ENCODE measurements at places on chromosomes 1 and 21.

- DNase-seq, result no peak
Measured at GRCh38 chr1:24058671-24059455, 53.1 kb downstream of the MYOM3 start.

- no peak for DNase-seq
Measured at GRCh38 chr1:24966121-24966723, 36.1 kb upstream of the RUNX3 start.

DNA sequence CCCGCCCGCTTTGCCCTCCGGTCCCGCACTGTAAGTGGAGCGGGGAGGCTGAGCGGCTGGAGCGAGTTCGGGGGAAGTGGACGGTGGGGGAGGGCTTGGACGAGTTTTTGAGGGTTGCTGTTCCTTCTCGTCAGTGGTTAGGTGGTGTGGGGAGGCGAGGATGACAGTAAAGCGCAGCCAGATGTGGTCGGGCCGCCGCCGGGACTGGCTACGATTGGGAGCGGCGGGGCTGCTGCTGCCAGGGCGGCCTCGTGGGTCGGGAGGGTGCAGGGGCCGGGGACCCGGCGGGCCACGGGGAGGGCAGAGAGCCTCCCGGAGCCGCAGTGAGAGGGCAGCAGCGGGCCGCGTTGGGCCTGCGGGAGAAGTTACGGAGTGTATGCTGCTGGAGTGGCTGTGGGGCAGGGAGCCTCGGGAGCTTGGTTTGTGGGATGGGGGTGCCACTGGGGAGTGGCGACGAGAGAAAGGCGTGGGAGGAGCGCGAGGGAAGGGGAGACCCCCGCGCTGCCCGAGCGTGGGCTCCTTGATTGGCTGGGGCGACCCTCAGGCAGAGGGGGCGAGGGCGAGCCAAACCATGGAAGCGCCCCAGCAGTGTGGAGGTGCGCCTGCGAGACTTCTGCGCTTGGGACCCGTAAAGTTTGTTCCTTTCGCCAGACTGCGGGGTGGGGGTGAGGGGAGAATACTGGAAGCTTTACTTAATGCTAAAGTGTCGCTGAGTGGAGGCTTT lies 2.1 kb downstream of the ADGRL2 start:
- DNase-seq, result no peak

DNA sequence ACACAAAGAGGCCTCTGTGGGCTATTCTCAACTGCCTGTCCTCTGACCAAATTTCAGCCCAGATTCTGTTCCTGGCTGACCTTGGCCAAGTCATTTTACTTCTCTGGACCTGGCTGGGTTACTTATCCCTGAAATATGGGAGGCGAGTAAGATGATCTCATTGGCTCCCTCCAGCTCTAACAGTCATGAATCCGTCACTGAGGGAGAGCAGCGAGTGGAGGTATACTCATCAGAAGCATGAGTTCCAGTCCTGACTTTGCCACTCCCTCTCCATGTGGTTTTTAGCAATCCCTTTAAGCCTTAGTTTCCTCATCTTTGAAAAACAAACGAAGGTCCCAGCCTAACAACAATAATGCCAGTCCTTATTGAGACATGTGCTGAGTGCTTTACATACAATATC lies 63.5 kb downstream of the CCDC185 start:
- DNase-seq, result no peak

DNA sequence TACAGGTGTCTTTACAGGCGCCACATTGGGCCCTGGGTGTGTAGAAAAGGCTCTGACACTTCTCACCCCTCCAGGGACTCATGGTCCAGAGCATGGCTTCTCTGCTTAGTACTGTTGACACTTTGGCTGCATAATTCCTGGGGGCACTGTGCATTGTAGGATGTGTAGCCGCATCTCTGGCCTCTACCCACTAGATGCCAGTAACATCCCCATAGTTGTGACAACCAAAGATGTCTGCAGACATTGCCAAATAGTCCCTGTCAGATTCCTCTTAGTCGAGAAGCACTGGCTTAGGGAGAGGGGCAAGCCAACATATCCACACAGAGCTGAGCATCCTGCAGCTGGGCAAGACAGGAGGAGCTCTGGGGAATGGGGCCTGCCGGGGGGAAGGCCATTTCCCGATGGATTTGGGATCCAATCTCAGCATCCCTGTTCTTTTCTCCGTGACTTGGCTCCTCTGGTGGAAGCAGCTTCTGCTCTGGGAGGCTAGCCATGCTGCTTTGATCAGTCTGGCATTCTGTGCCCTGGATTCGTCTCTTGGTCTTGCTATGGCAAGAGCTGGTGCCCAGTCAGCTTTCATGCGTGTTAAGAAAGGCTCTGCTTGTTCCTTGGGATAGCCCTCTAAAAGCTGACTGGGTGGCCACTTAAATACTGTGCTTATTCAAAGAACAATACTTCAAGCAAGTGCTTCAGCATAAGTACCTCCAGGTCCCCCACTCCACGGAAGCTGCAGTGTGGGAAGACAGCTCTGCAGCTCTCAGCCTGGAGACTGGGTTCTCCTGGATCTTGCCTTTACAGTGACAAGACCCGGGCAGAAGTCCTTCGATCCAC lies 38.3 kb upstream of the SCMH1 start:
- DNase-seq, result no peak

DNA sequence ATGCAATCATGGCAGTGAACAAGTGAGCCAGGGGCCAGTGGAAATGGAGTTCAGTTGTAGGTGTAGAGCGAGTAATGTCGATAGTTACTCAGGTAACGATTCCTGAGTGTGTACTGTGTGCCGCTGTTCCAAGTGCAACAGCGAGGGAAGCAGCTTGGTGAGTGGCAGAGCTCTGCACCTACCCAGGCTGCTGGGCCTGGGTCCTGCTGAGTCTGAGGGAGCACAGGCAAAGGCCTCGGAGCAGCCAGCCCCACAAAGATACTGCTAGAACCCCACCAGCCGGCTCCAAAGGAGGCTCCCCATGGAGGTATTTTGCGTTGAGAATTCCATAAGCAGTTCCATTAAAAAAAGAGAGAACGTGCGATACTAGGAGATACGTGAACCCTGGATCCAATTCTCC lies 23.2 kb downstream of the PARP1 start:
- DNase-seq, result no peak

DNA sequence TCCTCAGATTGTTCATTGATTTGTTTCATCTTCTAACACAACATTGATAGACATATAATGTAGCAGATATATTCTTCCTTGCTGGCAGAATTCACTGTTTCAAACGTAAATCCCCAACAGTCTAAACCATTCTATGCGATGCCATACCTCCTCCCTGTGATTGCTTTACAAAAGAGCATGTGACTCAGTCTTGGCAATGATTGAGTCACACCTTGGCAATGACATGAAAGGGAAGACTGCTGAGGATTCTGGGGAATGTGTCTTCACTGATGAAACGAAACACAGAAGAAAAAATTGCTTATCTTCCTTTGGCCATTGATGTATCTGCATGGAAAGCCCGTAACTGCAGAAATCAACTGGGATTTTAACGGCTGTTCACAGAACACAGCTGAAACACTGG lies 409.6 kb upstream of the ZRANB2 start:
- no peak for DNase-seq

DNA sequence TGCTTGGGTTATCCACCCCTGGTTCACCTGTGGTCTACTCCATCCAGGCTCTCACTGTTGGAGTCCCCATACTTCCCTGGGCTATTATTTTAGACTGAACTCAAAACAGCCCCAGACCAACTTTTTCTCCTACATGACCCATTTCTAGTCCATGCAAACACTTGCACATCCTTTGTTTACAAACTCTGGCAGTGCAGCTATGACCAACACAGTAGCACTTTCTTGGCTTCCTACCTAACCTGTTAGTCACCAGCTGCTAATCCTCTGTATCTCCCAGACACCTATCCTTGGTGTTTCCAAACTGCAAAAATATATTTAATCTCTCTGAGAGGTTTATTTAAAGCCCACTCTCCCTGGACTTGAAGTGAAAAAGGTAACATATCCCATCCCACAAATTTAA lies 90.8 kb downstream of the DDAH1 start:
- DNase-seq, result no peak

DNA sequence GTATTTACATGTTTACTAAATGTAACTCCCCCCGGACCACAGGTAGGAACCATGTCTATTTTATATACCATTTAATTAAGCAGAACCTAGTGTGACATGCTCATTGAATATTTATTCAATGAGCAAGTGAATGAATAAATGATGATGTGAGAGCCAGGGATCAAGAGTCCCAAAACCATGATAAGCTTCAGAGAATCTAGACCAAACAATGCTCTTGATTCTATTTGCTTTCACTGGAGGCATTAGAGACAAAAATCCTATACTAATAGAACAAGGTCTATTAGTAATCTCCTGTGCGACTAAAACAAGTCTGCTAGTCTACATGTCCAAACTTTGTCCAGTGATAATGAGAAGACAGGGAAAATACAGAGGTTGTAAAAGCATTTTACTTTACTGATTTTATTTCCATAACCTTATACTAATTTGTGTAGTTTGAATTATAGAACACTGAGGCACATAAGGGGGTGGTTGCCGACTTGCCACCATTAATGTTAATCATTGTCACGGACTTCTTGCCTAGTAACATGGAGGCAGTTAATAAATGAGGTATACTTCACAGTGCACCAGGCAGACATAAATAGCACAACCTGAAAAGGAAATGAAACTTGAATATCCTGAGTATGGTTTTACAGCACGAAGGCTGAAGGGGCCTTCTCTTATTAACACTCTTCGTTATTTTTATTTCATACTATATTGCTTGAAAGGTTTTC lies 69.8 kb downstream of the TBX15 start:
- no peak for DNase-seq

GRCh38 chr1:154466921-154467417 lies 35.0 kb upstream of the TDRD10 start:
- no peak for DNase-seq

GRCh38 chr1:11761988-11762406 lies at the start of gene C1orf167:
TSS of gene C1orf167 (plus strand) at chr1:11762193. CDS start at chr1:11764401, 2,208 bp downstream.
- no peak for DNase-seq

GRCh38 chr1:201406831-201407406 lies 7.8 kb upstream of the LAD1 start:
- no peak for DNase-seq

GRCh38 chr1:204587621-204588020 lies 71.4 kb downstream of the MDM4 start:
- no peak for DNase-seq

All from stimulated activated CD4-positive, alpha-beta T cell treated with anti-CD3 and anti-CD28 coated beads, Interleukin-1b, Interleukin-23, amount 100 ng/mL, for 1 hour (primary cell).